ENCODE measurements at places on chromosomes 12 and 14.

- no peak for DNase-seq
Measured at GRCh38 chr14:56194042-56194441, 75.8 kb downstream of the PELI2 start.

- peak; percentile 78 for DNase-seq
Measured at GRCh38 chr14:67704484-67705089, 2.9 kb downstream of the RDH12 start.

- no peak for DNase-seq
Measured at GRCh38 chr14:94028450-94028826, 2.3 kb downstream of the OTUB2 start.

DNA sequence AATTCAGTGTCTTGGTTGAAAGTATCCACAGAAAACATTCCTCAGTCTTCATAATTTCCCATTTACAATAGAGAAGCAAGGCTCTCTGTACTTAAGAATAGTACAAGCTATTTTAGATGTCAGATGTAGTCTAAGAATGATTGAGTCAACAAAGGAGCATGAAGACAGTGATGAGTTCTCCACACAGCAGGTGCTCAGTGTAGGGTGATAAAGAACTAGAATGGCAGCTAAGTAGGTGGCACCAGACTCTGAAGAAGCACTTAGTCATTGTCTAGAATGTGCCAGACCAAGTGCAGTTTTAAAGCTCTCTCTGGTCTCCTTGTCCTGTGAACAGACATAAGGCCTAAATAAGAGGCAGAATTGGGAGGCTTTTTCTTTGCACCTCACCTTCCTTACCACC, 504.6 kb downstream of the NRXN3 start:
- no peak for DNase-seq

- no peak for DNase-seq
Measured at GRCh38 chr12:129815846-129816245, 88.0 kb downstream of the TMEM132D start.

GRCh38 chr12:63968673-63969072, 124.2 kb downstream of the SRGAP1 start:
- DNase-seq, result no peak

DNA sequence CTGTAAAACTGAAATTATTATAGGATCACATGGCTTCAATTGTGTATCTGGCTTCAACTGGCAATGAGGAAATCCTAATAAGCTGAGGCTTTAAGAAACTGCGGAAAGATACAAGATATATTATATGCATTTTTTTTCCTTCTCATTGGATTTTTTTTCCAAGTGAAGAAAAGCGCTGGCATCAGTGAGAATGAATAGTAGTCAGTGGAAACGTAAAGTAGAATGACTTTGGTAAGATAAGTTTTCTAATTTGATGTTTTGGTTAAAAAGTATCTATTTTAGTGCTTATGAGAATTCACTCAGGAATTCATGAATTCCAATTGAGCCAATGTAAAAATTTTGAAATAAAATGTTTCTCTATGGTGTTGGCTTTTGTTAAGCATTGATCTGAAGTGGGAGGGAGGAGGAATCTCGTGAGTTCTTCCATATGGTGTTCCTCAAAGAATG, 173.5 kb upstream of the FRMD6 start:
- peak; percentile 27 for DNase-seq

DNA sequence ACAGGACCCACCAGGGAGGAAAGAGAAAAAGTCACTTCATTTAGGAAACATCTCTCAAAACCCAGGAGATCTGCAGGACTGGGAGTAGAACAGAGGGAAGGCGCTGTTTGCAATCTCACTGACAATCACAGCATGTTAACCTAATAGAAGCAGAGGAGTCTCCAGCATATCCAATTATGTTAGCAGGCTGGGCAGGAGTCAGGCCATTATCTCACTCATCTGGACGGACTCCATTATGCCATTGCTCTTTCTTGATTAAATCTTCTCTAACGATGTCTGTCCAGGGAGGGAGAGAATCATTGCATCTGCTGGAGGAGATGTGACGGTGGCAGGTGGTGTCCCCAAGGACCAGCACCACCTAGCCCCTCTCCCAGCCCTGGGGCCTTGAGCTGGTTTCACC, 203.8 kb upstream of the SFSWAP start:
- DNase-seq, result no peak

DNA sequence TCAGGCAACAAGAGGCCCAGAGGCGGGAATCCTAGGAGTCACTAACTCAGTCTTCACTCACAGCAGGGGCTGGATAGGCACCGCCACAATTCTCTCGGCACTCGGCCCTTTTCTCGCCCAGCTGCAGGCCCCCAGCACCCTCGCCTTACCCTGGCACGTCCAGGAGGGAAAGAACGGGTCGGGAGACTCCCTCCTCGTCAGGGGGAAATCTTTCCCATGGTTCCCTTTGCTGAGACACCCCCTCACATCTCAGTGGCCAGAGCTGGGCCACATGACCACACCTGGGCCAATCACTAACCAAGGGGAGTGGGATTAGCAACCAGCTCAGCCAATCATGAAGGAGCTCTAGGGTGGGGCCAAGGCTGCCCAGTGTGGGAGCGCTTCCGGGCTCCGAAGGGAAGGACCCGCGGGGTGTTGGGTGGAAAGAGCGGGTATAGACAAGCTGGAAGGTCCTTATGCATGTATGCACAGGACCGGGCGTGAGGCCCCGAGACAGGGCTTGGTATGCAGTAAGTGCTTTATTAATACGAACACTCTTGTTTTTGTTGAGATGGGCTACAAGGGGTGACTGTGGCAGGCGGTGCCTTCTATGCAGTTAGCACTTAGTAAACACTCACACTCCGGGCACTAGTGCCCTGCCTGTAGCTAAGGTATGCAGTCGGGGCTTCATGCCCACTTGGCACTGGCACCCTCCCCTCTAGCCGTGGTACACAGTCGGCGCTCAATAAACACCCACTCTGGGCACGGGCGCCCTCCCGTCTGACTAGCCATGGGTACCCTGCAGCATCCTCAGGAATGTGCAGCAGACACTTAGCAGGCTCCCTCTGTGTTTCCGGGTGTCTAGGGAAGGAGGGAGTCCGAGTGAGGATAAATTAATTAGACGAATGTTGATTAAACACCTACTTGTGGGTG, 40.3 kb downstream of the ADGRD1 start:
- DNase-seq, result no peak

DNA sequence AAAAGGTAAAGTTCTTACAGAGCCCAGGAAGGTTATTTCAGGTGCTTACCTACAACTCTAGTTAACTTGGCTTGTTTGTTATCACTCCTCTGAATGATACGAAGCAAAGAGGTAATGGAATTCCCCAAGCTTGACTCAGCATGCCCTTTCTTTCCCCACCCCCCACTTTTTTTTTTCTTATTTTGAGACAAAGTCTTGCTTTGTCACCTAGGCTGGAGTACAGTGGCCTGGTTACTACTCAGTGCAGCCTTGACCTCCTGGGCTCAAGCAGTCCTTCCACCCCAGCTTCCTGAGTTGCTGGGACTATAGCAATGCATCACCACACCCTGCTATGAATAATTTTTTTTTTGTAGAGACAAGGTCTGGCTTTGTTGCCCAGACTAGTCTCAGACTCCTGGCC, 17.1 kb upstream of the YBX3 start:
- no peak for DNase-seq

DNA sequence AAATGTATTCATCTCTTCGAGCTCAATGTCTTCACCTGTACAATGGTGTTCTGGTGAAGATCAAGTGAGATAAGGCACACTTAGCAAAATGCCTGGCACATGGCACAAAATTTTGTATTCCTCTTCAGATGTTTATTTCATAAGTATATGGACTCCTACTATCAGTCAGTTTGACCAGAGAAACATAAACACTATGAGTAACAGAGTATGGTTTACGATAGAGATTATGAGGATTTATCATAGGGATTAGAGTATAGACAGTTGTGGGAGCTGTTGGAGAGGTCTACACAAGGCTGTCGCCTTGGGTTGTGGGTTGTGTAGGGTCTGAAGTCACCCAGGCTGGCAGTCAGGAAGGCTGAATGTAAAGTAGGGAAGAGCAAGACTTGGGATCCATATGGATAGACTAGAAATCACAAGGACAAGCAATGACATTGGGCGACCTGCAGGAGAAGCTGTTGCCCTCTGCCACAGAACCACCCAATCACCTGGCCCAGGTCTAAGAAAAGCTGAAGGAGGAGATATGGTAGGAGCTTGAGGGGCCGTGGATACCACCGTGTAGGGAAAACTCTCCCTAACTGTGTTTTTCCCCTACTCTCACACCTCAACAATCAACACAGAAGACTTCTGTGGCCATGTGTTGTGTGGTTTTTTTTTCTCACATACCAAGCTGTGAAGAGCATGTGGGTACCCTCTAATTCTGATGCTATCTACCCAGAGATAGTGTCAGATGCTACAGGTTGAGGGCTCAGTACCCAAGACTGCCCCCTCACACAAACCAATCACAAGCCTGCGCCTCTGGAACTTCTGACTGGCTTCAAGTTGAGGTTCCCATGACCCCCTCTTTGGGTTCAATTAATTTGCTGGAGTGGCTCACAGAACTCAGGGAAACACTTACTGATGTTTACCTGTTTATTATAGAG, 27.2 kb upstream of the RESF1 start:
- DNase-seq, result no peak

GRCh38 chr14:94969766-94970165, 187.6 kb downstream of the DICER1 start:
- no peak for DNase-seq

DNA sequence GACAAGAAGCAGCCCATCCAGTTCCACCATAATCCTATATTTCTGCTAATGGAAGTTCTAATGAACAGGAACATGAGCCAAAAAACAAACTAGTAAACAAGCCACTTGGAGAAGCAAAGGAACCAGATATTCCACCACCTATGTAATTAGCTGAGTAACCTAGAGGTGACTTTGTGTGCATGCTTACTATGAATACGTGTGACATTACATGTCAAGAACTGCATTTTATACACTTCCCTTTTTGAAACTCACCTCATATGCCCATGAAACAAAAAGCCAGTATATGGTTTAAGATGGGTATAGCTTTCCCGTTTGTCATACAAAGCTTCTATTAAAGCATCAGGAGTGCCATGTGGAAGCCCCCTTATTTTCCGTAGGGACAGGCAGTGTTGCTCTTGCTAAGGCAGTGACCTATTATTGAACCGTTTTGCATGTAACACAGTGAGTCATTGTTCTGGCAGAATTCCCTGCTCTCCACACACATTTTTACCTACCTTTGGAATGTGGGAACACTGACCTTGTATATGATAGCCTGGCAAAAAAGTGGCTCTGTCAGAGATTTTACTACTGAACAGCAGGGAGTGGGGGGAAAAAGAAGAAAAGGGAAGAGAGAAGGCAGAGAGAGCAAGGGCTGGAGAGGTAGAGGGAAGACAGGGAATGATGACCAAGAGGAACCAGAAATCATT, 34.8 kb upstream of the FRMD6 start:
- DNase-seq, result peak; percentile 81

- no peak for DNase-seq
Measured at GRCh38 chr14:76257111-76257803, 105.5 kb downstream of the GPATCH2L start.

DNA sequence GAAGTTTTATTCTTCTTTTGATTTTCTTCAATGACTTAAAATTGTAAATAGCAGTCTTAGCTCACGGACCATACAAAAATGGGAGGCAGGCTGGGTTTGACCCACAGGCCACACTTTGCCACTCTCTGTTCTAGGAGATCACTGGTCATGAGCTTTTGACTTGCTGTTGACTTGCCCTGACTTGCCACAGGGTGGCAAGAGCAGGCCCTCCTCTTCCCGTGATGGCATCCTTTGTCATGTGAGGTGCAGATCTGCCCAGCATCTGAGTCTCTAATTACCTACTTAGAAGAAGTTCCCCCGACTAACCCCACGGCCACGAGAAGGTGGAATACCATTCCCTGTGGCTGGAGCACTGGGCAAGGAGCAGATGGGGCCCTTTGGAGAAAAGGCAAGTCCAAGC, 81.0 kb upstream of the SCAF11 start:
- DNase-seq, result no peak

GRCh38 chr12:47742253-47742825, 16.3 kb downstream of the RAPGEF3 start:
- DNase-seq, result peak; percentile 66

DNA sequence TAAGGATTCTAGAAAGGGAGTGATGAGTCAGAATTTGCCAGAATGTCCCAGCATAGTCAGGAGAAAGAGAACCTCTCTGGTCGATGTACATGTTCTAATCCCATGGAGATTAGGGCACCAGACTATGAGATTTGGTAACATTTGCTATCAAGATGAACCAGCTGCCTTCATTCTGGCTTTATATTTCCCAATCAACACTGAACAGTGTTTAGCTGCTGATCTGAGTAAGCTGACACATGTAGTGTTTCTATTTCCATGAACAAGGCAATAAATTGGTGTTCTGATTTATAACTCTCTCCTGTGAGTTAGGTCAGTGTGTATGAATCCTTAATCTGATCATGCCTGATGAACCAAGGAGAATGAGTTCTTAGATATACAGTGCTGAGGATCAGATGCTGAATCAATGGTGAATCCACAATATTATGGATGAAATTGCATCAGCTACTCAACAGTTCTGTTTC, 158.0 kb upstream of the AMIGO2 start:
- no peak for DNase-seq

- peak; percentile 90 for DNase-seq
Measured at GRCh38 chr12:116595186-116595585, 36.0 kb downstream of the MAP1LC3B2 start.

- DNase-seq, result peak; percentile 62
Measured at GRCh38 chr12:26122061-26122680, 2.7 kb downstream of the BHLHE41 start.

DNA sequence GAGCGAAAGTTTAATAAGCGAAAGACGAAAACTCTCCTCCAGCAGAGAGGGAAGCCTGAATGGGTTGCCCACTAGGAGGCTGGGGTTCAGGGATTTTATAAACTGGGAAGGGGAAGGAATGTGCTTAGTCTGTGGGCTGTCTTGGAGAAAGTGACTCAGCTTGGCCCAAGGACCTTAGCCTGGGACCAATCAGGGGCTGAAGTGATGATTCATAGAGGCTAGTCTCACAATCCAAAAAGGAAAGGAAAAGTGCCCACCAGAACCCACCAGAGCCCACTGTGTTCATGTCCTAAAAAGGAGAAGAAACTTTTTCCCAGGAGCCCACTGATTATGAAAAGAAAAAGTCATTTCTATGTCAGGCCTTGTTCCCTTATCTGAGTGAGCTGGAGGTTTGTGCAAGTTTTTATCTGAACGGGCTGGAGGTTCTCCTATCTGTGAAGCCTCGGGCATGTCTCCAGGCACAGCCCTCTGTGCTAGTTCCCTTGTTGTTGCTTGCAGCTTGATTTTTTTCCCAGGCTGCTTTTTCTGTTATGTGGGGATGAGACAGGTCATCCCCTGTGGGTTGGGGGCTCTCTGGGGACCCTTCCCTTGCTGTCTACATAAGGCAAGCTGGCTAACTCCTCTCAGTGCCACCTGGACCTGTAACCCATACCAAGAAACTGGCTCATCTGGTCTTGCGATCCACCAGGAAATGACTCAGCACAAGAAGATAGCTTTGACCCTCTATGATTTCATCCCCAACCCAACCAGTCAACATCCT, 8.3 kb upstream of the GOLGA5 start:
- peak; percentile 69 for DNase-seq

- DNase-seq, result peak; percentile 53
Measured at GRCh38 chr14:51652168-51653078, 713 bp downstream of the FRMD6 start.

Data from adipocyte (in vitro differentiated cells).